ENCODE measurements at places on chromosomes 6 and 20. TPM values are rescaled to one million over a fixed set of nuclear protein-coding genes. Genes with fewer than 3 reads are reported as not detected.

- no peak for DNase-seq
These were observed 90.3 kb downstream of the ARHGAP18 start for GRCh38 chr6:129619579-129620233.

DNA sequence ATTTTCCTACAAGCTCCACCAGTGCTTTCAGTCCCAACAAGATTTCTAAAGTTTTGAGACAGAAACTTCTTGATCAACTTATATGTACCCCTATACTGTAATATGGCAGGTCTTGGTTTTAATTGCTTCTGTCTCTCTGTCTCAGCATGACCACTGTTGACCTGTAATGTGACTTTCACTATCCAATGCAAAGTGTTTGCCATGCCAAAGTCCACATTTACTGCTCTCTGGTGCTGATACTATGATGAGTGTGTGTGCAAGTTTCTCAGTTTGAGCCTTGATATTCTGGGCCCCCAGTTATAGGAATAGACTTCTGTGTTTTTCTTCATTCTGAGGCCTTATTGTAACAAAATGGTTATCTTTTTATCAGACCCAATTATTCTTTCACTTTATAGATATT lies 45.8 kb downstream of the OR2J2 start:
- no peak for DNase-seq

DNA sequence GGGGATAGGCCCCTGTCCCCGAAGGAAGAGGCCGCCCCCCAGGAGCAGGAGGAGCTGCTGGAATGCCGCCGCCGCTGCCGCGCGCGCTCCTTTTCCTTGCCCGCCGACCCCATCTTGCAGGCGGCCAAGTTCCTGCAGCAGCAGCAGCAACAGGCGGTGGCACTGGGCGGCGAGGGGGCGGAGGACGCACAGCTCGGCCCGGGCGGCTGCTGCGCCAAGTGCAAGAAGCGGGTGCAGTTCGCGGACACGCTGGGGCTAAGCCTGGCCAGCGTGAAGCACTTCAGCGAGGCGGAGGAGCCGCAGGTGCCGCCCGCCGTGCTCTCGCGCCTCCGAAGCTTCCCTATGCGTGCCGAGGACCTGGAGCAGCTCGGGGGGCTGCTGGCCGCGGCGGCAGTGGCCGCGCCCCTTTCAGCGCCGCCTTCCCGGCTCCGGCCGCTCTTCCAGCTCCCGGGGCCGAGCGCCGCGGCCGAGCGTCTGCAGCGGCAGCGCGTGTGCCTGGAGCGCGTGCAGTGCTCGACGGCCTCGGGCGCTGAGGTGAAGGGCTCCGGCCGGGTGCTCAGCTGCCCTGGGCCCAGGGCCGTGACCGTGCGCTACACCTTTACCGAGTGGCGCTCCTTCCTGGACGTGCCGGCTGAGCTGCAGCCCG lies 630 bp downstream of the PPP1R3G start:
- DNase-seq: peak; percentile 67

DNA sequence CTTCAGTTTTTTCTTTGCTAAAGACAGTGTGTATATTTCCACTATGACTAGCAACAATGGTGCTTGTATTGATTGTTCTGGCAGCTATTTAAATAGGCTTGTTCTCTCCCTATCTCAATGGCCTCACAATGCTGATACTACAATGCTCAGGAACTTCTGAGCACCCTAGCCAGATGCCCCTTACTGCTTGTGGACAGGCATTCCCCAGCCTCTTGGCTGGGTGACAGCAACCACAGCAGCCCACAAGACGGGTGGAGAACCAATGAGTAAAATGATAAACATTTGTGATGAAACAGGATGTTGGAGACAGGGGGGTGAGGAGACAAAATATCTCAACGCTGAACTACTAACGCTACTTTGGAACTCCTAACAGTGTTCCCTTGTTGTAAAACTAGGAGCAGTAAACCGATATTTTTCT lies 42.3 kb downstream of the HIVEP2 start:
- peak; percentile 78 for DNase-seq

DNA sequence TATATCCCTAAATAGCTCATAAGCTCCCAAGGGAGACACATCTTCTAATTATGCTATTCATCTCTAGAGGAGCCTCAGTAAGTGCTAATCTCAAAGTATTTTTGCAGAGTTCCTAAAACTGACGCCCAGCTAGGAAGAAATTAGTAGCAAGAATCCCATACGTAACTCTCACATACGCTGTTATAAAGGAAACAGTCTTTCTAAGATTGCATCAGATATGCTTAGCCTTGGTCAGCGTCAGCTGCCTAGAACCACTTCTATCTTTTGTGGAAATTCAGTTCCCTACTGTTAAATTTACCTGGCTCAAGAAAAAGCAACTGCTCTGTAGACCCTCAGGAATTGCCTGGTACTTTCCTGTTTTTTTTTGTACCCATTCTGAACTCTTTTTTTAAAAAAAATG lies 13.6 kb downstream of the RIPOR2 start:
- no peak for DNase-seq

DNA sequence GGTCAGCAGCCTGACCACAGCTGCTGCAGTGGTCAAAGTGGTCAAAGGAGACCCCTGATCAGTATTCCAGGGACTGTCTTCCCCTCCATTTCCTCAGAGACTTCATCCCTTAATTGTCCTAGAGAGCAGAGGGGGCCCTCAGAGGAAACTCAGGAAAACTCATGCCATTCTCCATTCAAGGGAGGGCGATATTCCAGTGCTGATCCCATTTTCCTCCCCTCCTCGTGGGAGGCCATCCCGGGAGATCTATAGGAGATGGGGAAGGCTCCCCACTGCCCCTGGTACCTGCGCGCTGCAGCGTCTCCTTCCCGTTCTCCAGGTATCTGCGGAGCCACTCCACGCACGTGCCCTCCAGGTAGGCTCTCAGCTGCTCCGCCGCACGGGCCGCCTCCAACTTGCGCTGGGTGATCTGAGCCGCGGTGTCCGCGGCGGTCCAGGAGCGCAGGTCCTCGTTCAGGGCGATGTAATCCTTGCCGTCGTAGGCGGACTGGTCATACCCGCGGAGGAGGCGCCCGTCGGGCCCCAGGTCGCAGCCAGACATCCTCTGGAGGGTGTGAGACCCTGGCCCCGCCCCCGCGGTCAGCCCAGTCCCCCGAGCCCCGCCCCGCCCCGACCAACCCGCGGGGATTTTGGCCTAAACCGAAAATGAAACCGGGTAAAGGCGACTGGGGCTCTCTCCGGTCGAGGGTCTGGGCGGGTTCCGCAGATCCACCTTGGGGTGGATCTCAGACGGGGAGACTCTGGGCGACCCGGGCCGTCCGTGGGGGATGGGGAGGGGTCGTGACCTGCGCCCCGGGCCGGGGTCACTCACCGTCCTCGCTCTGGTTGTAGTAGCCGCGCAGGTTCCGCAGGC lies 878 bp downstream of the HLA-C start:
- peak; percentile 92 for DNase-seq

DNA sequence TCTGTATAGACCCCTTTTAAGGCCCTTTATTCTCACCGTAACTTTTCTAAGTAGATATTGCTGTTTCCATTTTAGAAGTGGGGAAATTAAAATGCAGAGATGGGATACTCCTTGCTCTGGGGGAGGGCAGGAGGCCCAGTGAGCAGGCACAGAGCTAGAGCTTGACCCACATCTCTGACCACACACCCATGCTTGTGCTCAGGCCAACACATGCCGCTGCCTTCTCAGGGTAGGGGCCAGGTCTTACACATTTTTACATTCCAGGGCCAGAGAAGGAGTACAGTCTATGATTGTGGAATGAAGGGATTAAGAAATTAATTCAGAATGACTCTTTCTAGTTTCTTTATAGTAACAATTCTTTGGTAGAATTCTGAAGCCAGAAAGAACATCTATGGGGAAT lies 104.8 kb downstream of the SOBP start:
- DNase-seq: no peak

GRCh38 chr6:13485923-13486562 lies 1.4 kb downstream of the GFOD1 start:
- DNase-seq: no peak

- DNase-seq: no peak
These were observed 18.9 kb downstream of the SCGN start for GRCh38 chr6:25670793-25671513.

GRCh38 chr6:5260111-5260620 lies 584 bp downstream of the LYRM4 start:
- DNase-seq: peak; percentile 80

DNA sequence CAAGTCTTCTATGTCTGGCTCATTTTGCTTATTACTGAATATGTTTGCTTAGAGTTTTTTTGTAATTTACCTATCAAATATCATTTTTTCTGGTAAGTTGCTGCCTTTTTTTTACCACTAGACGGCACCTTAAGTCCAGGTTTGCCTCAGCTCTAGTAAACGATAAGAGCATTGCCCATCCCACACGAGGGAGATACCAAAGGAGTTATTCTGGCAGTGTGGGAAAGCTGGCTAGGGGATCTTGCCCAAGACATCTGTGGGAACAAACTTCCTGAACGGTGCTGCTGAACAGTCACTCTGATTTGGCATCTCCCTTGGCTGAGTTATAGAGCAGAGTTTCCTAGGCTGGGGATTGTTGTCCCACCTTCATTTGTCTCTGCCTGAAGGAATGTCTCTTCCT lies 306.4 kb downstream of the COL12A1 start:
- DNase-seq: no peak

DNA sequence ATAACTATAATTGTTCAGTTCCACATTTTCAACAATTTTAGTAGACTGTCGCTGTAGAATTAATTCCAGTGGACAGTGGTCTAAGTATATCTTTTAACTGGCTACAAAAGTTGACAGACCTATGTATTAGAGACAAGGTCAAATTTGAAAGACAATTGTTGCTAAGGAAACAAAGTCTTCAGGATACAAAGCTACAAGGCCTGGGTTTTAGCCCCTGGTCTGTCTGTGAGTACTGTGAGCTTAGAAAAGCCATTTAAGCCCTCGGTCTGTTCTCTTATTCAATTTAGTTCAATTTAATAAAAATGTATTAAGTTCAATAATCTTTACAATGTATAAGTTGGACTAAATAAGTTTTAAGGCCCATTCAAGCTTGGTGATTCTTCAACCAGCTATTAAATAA lies 352.5 kb downstream of the HDGFL1 start:
- DNase-seq: no peak

DNA sequence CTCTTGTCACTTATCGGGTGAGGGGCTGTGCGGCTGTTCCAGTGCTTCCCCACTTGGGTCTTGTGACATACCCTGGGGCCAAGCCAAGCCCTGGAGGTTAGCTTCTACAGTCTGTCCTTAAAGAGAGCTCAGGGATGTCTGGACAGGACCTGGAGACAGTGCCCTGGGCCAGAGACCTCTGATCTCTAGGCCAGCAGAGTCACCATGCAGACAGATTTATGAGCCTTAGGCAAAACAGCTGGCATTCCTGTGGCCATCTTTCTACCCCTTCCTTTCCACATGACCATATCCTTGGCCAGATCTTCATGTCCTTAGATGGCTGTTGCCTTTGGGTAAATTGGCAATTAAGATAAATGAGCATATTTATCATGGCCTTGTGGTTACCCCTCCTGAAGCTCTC lies 678.6 kb downstream of the MAFB start:
- peak; percentile 50 for DNase-seq

DNA sequence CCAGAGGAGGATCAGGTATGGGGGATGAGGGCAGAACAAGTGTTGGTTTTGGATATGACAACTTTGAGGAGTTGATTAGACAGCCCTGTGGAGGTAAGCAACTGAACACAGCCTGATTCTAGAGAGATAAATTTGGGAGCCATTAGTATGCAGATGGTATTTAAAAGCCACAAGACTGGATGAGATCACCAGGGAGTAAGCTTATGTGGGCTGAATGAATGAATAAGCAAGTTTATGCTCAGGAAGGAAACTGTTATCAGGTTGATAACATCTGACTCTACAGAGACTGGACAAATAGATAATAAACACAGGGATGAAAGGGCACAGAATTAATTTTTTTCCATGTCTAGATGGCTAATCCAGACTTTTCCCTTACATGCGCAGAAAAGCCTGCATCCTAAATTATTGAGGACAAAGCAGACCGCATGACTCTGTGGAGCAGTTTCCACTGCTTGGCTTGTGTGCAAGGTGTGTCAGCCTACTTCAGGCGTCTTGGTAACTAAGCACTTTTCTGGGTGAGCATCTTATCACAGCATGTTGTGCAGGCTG lies 150.6 kb downstream of the GJA10 start:
- no peak for DNase-seq

DNA sequence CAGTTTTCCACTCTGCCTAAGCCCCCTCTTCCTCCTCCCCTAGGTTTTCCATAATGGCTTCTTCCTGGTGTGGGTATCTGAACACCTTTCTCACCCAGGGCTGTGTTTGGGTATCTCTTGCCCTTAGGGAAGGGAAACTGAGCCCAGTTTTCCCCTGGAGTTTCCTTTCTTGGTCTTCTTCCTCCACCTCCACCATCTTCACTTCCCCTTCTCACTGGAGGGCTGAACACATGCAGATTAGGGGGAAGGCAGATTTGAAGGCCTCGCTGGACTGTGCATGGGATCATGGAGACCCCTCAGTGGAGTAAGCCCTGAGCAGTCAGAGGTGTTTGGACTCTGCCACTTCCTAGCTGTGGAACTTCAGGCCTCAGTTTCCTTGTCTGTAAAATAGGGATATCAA lies 27.8 kb downstream of the FOXP4 start:
- no peak for DNase-seq

Gene C20orf202
- 0.54 TPM for total RNA-seq

Gene PKIB
- total RNA-seq: 2.5 TPM

Gene NOTCH4
- 35.2 TPM for total RNA-seq

Gene HTR1B
- total RNA-seq: 17.5 TPM
